ENCODE measurements at places on chromosomes 7 and 10. TPM values are rescaled to one million over a fixed set of nuclear protein-coding genes. Genes with fewer than 3 reads are reported as not detected.

GRCh38 chr10:97607095-97607636, 17.6 kb downstream of the C10orf62 start:
- ATAC-seq = no peak

GRCh38 chr7:42347616-42348015, 110.6 kb upstream of the GLI3 start:
- no peak for ATAC-seq

DNA sequence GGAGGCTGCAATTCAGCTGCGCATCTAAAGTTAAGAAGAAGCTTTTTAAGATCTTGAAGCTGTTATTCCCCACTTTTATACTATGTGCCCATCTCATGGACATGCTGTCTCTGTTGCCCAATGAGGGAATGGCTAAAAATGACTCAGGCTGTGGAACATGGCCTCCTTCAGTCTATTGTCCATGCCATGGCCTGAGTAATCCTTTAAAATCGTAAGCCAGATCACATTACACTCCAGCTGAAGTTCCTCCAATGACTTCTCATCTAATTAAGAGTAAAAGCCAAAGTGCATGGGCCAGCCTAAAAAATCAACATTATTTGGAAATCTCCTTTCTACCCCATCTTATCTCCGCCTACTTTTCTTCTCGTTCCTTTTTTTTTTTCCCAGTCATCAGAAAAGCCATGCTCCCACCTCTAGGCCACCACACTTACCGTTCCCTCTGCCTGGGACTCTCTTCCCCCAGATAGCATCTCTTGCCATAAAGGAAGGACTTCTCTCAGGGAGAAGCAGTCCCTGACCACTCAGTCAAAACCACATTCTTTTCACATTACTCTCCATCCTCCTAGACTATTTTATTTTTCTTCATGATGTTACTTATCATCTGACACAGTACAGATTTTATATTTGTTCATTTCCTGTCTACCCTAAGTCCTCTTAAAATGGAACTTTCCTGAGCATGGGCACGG, 337.4 kb downstream of the PRPF18 start:
- ATAC-seq = no peak

DNA sequence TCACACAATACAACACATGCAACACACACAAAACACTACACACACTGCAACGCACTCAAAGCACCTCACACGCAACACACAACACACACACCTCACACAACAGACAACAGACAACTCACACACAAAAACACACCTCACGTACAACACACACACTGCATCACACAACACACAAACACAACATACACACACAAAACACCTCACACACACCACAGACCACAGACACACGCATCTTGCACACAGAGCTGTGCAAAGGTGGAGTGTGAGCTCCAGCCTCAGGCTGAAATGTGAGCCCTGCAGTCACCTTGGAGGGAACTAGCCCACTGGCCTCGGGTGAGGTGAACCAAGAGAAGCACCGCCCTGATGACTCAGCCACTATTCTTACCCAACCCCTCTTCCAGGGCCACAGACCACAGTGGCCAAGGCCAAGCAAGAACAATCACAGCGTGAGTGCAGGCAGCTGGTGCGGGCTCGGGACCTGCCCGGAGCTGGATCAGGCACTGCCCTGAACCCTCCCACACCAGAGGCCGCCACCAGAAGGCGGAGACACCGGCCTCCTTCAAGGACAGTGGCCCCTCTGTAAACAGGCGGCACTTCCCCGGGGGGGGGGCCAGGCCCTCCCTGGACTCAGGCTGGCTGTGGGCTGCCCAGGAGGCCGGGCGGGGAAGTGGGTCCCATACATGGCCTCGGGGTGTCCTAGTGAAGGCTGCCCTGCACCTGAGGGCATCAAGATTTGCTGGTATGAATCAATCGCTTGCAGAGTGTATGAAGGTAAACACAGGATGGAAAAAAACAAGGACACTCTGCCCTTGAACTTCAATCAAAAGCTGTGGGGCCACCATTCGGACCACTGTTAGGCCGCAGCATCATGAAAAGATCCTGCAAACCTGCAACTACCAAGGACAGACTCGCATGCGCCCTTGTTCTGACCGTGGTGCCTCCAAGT, 106.7 kb downstream of the TNS3 start:
- no peak for ATAC-seq

- ATAC-seq = no peak
Measured at GRCh38 chr10:89795840-89796239, 94.5 kb downstream of the KIF20B start.

GRCh38 chr10:119336599-119336998, 129.2 kb downstream of the GRK5 start:
- ATAC-seq = no peak

- no peak for ATAC-seq
Measured at GRCh38 chr7:73570977-73571376, 7.4 kb downstream of the TBL2 start.

DNA sequence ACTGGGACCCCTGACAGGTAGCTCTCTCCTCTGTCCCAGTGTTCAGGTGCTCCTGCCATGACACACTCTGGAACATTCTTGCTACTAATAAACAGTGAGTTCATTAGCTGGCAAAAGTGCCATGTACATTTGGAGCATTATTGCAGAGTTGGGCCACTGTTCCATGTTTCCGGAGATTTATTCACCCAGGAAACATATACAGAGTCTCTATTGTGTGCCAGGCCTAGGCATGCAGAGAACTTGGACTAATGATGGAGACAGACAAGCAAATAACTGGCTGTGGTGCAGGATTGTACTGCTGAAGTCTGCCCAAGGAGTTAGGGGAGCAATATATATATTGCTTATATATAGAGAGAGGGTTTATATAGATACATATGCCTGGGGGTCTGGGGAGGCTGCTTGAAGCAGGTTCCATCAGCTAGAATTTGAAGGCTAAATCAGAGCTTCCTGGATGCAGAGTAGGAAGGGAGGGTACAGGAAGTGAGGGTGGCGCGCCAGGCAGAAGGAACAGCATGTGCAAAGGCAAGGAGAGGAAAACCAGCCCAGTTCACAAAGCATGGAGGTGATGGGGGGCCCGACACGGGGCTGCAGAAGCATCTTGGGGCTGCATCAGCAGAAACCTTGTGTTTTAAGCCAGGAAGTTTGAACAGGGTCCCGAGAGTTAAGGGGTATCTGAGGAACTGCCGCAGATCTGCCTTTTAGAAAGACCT, 22.7 kb upstream of the EEPD1 start:
- ATAC-seq = no peak

DNA sequence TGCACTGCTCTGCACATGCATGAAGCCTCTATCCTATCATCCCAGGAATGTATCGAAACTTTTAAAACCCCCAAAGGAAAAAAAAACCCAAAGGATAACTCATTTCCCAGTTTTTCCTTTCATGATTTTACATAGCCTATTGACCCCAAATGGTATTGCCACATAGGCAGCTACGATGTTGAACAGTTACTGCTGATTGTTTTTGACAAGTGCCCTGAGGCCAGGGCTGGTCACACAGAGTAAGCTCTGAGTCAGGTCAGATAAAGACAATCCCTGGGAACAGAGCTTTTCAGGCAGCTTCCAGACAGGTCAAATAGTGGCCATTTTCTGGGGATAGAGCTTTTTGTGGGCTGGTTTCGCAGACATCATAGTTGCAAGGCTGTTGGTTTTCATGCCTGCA, 52.1 kb downstream of the MYL10 start:
- ATAC-seq = no peak

DNA sequence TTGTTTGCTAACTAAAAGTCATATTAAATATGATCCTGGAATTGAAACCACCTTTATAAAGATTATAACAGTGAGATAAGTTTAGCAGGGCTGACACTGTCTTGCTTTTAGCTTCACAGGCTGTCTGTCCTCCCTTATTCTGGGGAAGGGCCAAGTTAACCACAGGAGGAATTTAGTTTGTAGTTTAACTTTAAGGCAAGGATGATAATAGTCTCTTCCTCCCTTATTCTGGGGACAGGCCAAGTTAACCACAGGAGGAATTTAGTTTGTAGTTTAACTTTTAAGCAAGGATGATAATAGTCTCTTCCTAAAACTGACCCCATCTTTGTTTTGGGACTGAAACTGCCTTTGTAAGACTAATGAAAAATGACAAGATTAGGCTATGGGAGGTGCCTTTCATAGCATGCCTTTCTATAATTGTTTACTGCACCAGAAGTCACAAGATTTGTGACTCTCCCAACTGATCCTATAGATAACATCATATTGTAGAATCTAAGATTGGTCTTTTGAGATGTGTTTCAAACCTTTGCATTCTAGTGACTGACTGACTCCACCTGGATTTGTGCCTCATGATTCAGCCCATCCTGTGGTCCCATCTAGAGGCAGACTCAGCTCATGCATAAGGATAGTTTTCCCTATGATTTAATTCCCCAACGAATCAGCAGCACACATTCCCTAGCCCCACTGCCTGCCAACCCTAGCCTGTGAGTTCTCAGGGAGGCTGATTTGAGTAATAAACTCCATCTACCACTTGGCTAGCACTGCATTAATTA, 212.0 kb downstream of the MAGI2 start:
- no peak for ATAC-seq

DNA sequence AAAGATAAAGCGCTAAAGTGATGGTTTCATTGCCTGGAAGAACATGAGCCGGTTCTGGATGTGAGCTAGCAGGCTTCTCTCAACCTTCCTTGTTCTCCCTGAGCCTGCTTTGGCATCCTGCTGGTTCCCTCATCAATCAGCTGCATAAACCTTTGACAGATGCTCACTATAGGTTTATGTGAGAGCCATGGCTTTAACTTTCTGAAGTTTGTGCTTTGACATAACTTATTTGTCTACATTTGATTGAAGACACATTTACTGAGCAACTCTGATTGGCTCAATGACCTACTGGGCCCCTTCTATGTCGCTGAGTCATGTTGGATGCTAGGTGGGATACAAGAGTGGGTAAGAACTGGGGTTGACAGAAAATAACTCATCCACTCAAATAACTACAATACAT, 192.0 kb downstream of the ADAM12 start:
- no peak for ATAC-seq

DNA sequence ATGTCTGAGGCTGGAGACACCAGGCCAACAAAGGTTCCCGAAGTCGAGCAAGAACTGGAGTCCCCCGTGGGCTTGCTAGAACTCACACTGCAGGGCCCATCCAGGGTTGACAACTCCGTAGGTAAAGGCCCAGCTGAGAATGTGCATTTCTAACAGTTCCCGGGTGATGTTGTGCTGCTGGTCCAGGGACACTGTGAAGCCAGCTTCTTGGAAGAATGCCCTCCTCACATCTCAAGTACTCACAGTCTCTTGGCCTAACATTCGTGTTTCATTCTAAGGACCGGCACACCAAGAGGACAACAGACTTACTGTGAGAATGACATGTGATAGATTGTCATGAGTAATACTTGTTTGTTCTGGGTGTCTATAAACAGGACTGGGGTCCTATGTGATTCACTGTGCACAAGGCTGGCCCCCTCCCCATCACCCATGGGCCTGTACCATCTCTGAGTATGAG, 682.3 kb upstream of the IGFBP3 start:
- ATAC-seq = no peak

DNA sequence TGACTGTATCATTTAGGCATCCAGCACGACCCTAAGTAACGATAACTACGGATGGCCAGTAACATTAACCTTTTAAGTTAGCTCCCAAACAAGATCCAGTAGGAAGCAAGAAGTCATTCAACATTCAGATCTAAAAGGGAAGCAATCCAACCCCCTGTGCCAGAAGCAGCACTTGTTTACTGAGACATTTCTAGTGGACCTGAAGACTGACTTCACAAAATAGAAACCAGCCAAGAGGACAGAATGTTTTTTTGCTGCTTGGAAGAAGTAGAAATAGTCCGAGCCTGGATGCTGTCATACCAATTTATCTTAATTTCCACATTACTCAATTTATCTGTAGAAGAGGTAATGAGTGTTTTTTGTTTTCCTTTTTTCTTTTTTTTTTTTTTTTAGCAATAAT, 88.0 kb upstream of the CTTNBP2 start:
- no peak for ATAC-seq

GRCh38 chr7:156000601-156001396, 188.5 kb upstream of the SHH start:
- no peak for ATAC-seq

- no peak for ATAC-seq
Measured at GRCh38 chr7:68176974-68177373, 1180.3 kb downstream of the TYW1 start.

GRCh38 chr10:20897146-20897825, at the start of gene NEBL:
Gene NEBL (minus strand): TSS chr10:20897311. CDS start chr10:20897205, 106 bp downstream.
- ATAC-seq = no peak

GRCh38 chr10:113455947-113456346, 96.9 kb upstream of the HABP2 start:
- no peak for ATAC-seq

- no peak for ATAC-seq
Measured at GRCh38 chr10:100579261-100580090, 43.7 kb downstream of the HIF1AN start.

DNA sequence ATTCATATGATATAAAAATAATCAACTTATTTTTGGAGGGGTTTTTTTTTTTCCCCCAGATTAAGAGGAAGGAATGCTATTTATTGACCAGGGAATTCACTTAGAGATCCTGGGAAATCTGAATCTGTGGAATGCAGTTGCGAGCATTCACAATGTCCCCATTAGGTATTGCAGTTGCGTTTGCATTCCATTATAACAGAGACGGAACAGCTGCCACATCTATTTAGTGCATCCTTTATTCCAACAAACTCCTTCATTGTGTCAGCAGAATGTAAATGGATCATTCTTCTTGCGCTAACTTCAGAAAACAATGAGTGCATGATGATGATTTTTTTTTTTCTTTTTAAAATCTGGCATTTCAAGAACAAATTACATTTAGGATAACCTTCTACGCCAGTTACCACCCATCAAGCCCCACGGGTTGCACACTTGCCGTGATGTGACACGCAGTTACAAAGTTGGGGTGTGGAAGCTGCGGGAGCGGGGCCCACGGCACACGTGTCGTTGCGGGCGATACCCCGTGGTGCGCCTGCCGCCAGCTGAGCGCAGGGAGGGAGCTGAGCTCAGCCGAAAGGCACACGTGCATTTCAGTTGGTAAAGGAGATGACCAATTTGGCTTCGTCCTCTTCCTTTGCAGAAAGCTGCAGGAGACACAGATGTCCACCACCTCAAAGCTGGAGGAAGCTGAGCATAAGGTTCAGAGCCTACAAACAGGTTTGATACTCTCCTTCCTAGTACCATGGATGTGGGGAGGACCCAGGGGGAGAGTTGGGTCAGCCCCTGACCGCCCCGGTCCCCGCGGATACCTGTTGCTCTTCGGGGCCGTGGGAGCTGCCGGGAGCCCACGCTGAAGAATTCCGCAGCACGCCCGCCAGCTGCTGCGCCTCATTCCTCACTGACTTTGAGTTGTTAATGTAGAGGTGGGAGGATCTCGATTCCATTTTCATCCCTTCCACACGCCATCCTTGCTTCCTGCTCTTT, 175.3 kb upstream of the SH2B2 start:
- no peak for ATAC-seq

DGKB gene
- not detected for total RNA-seq

RBM20 gene
- total RNA-seq = not detected

CCDC172 gene
- not detected for total RNA-seq

PNLIPRP1 gene
- total RNA-seq = not detected

IPMK gene
- total RNA-seq = 10.6 TPM

UBE3C gene
- total RNA-seq = 75.9 TPM

CYP2E1 gene
- total RNA-seq = 5.4 TPM

FAM185A gene
- 8.7 TPM for total RNA-seq

ARMS2 gene
- not detected for total RNA-seq

FAM237B gene
- total RNA-seq = not detected

All from activated T-helper 17 cell treated with anti-CD3 and anti-CD28 coated beads, Interleukin-2, amount 50 U/mL, for 72 hours (primary cell).